ENCODE measurements at places on chromosomes 3 and 15.

- DNase-seq: no peak
Measured at GRCh38 chr3:119937229-119937628, 155.3 kb downstream of the NR1I2 start.

DNA sequence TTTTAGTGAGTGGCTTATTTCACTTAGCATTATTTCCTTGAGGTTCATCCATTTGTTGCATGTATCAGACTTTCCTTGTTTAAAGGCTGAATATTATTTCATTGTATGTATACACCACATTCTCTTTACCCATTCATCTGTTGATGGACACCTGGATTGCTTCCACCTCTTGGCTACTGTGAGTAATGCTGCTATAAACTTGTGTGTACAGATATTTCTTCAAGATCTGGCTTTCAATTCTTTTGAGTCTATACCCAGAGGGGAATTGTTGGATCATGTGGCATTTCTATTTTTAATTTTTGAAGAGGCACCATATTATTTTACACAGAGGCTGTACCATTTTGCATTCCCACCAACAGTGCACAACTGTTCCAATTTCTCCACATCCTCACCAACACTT is 313.5 kb downstream of the RPLP1 start:
- DNase-seq: no peak

DNA sequence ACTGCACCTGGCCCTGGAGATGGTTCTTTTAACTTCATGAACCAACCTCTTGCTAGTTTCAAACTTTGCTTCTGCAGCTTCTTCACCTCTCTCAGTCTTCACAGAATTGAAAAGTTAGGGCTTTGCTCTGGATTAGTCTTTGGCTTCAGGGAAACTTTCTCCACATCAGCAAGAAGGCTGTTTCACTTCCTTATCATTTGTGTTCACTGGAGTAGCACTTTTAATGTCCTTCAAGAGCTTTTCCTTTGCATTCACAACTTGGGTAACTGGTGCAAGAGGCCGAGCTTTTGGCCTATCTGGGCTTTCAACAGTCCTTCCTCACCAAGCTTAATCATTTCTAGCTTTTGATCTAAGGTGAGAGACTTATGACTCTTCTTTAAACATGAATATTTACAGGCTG is 15.7 kb upstream of the TM2D3 start:
- DNase-seq: no peak

DNA sequence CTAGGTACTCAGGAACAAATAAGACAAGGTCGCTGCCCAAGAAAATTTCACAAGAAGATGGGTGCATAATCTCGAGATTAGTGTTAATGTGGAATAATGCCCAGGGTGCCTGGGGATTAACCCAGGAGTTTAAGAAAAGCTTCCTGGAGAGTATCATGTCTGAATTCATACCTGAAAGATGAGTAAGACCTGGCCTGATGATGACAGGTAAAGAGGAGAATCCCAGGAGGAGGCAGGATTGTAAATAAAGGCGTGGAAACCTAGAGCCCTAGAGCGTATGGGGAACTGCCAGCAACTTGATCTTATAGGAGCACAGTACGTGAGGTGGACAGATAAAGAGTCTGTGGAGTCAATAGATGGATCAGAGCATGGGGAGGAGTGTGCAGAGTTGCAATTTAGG is 43.0 kb downstream of the ARRDC4 start:
- DNase-seq: no peak

DNA sequence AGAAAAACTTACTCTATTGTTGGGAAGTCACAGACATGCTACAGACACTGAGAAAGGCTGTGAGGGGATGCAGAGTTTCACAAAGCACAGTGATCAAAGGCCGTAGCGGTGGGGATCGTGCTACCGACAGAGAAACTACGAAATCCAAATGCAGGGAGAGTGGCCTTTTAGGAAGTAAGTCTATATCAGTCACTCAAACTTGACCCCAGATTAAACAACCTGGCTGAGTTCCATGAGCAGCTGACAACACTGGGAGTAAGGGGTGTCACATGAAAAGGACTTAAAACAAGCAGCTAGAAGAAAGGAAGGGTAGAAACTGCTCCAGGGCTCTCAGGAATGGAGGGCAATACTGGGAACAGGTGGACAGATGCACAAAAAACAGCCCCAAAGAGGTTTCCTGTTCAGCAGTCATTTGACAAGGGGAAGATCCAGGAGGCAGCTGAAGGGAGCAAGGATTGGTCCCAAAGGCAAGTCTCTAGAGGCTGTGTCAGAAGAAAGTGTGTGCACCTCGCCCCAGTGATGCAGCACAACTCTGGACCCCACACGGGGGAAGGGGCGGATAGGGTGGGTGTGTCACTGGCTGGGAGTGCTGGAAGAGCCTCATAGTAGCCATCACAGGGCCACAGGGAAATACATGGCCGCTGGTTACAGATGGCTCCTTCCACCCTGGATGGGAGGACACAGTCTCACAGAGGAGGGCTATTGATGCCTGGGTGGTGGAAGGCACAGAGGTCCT is 20.3 kb upstream of the HDAC11 start:
- no peak for DNase-seq

DNA sequence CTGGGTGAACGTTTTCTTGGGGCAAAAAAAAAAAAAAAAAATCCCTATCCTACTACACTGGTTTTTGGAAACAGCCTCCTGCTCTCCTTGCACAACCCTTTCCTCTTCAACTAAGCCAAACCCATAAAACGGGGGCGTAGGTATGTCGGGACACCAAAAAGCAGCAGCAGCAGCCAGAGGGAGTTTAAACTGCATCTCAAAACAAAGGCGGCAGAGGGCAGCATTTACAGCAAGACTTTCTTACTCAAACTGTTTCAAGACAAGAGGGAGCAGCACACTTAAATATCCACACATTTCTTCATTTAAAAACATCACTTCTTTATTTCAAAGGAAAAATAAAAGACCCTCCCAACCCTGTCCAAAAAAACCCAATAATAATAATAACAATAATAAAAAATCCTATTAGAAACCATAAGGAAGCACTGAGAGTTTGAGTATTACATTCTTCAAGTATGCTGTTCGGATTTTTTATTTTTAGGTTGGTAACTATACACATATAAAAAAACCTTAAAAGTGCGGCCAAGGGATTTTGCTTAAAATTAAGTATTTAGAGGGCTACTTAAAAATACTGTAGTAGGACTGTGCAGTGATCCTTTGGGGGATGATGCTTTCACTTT is 43.9 kb upstream of the PLXND1 start:
- DNase-seq: no peak

DNA sequence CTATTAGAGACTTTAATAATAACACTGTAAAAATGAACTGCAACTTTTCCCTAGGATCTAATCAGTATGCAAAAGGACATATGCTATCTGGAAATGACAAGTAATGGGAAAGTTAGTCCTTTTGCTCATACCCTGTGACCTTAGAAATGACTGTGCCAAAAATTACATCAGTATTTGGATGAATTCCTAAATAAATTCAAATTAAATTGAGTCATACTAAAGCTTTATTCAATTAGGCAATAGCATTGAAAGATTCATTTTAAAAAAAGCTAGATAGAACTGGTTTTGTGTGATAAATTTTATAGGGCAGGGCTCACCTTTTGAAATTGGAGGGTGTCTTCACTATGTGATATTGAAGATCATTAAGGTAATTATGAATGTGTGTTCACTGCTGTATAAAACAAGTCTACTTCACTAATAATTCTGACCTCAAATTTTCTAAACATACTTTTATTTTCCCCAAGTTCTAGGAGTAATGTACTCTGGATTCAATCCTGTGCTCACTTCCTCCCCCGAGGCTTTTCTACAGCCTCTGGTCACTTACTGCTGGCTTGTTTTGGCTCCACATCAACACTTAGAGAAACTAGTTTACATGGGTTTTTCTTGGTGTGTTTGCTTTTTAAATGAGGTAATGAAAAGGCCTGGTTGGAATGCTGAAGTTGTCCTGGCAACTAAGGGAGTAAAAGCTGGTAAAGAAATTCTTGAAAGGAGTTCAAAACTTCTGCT is 44.4 kb upstream of the SPTSSB start:
- no peak for DNase-seq

- DNase-seq: no peak
Measured at GRCh38 chr3:113676261-113676660, 20.2 kb downstream of the USF3 start.

- no peak for DNase-seq
Measured at GRCh38 chr3:4678320-4678719, 185.2 kb downstream of the ITPR1 start.

- no peak for DNase-seq
Measured at GRCh38 chr3:110708156-110708555, 363.5 kb upstream of the NECTIN3 start.

GRCh38 chr3:58102976-58103451 is 94.8 kb downstream of the FLNB start:
- no peak for DNase-seq

DNA sequence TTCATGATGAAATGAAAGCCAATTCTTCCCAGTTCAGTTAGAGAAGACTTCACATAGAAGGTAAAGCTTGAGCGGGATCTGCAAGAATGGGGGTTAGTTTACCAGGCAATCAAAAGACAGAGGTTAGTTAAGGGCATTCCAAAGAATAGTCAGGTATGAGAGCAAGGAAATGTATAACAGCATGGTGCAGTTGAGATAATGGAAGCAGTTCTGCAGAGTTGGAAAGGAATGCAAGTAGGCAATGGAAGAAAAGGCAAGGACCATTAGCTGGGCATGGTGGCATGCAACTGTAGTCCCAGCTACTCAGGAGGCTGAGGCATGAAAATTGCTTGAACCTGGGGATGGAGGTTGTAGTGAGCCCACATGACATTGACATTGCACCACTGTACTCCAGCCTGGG is 55.0 kb downstream of the LSAMP start:
- no peak for DNase-seq

DNA sequence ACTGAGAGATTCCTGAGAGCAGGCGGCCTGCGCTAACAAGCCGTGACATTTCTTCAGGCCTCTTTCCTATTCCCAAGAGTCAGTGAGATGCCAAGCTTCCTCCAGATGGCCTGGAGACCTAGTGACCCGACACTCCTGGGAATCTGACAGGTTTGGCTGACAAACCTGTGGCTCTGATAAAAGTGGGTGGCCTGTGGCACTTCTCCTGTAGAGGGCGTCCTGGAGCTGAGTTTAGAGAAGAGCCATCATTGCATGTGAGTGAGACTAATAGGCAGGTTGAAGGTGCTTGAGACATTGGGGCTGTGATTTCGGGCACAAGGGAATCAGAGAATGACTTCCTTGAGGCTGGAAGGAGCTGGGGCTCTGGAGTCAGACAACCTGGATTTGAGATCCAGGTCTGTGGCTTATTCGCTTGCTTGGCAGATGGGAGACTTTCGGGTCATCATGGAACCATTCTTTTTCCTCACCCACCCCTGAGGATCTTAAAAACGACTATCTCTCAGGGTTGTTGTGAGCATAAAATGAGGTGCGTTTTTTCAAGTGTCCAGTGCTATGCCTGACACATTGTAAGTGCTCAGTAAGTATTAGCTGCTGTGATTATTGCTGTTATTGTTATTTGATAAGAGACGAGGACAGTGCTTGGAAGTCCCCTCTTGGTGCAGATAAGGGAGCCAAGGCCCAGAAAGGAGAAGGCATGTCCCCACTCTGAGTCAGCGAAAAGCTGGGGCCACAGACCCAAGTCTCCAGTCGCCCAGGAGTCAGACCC is 77.2 kb downstream of the SCN10A start:
- no peak for DNase-seq

DNA sequence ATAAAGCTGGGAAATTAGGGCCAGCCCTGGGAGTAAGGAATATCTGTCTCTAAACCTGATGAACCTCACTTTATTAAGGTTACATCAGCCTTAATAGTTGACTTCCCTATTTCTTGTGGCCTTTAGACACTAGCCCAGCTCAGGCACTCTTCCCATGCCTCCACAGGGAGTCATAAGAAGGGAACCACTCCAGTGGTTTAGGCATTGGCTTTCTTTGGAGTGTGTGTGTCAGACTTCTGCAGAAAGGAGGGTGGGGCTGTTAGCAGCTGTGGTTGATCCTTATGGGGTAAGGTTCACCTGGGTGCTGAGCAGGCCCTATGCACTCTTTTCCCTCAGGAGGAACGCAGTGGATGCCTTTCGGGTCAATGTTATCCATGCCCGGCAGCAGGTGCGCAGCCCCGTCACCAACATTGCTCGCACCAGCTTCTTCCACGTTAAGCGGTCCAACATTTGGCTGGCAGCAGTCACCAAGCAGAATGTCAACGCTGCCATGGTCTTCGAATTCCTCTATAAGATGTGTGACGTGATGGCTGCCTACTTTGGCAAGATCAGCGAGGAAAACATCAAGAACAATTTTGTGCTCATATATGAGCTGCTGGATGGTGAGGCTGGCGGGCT is 4.0 kb downstream of the AP2M1 start:
- no peak for DNase-seq

DNA sequence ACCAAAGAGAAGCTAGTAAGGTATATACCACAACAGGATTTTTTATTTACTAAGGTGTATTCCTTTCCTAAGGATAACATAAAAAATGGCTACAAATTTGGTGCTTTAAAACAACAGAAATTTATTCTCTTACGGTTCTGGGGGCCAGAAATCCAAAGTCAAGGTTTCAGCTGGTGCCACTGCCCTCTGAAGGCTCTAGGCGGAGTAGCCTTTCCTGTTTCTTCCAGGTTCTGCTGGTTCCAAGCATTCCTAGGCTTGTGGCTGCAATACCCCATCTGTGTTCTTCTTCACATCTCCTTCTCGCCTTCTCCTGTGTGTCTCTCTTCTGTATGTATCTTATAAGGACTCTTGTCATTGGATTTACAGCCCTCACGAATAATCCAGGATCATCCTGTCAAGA is 549.9 kb downstream of the GRM7 start:
- no peak for DNase-seq

All from NCI-H2107 (cell line).